ENCODE measurements at places on chromosomes 11 and 22.

GRCh38 chr22:45600790-45601730, 70.6 kb upstream of the ATXN10 start:
- no peak for DNase-seq

- no peak for DNase-seq
These were observed 46.1 kb upstream of the OR4B1 start for GRCh38 chr11:48170241-48171233.

DNA sequence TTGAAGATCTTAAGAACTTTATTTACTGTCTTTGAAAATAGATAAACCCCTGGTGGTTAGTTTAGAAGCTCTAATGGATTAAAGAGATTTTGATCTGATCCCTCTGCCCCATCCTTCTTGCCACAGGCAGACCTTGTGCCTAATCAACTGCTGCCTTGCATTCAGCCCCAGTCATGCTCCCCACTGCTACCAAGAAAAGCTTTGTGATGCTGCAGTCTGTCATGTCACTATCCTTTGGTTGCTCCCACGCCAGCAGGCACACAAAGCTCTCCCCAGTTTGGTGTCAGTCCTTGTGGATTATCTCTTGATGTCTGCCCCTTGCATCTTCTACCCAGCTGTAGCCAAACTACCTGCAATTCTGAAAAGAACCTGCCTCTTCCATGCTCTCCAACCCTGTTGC, 112.2 kb downstream of the MTNR1B start:
- no peak for DNase-seq

DNA sequence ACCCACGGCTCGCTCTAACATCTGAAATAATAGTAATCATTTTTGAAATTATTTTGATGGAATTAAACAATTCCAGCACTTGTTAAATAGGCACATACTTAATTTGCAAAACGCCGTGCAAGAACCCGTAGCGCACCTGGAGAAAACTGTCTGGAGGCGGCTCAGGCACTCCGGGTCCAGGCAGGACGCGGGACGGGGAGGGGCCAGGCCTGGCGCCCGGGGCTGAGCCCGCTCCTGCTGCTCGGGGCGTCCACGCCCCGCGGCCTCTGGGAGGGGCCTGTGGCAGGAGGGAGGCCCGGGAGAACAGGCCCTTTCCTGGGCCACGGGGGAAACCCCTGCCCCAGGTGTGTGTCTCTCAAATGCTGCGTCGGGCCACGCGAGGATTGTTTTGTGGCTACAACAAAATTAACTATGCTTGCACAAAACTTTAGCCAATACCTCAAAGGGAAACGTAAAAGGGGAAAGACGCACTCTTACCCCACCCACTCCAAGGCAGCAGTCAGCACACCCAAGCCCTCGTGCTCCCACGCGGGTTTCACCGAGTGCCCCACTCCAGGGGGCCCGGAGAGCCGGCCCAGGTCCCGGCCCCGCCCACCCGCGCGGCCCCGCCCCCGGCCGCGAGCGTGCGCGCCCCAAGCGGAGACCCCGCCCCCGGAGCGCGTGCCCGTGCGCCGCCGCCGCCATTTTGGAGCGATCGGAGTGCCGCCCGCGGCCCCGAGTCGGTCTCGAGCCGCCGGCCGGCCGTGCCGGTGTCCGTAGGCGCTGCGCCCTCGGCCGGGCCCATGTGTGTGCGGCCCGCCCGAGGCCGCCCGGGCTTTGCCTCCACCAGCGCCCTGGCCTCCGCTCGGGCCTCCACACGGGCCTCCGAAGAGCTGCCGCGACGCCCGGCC, at the start of gene PPP6R2:
TSS of gene PPP6R2 (plus strand) at position 677 of the 890 bp plus-strand sequence. CDS start 50,582 bp downstream, outside the sequence.
- DNase-seq: no peak

GRCh38 chr22:43313244-43313889, 29.8 kb downstream of the SCUBE1 start:
- no peak for DNase-seq

DNA sequence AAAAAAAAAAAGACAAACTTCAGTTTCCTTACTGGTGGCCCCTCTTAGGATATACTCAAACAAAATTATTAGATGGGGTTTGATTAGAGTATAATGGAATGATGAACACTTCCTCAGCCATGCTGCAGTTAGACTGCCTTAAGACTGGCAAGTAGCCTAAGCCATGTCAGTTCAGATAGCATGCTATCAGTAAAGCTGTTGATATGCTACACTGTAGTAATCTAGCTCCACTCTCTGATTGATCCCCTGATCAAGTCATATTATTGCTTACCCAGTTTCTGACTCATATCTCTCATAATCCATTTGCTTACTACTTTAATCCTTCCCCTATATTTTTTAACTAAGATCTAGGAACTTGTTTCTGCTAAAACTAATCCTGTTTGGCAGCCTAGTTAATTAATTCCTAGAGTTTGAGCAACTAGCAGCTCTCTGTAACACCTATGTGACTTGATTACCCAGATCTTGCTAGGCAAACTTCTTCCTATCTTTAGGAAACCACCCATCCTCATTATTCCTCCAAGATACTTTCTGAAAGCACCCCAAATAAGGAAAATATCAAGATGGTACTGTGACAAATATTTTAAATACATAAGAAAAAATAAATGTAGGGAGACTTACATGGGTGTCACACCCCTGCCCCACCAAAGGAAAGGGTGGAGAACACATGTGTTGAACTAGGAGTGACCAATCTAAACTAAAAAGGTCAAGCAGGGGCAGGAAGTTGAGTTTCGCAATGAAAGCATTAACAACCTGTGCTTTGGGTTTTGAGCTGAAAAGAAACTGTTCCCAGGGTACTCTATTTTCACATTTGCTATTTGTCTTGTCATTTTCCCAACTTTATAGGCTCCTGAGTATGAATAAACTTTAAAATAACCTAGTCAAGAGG, 43.2 kb downstream of the PIK3C2A start:
- DNase-seq: no peak

GRCh38 chr22:34326901-34327300, 406.6 kb upstream of the LARGE1 start:
- no peak for DNase-seq
